ENCODE measurements at places on chromosomes 1 and 21.

DNA sequence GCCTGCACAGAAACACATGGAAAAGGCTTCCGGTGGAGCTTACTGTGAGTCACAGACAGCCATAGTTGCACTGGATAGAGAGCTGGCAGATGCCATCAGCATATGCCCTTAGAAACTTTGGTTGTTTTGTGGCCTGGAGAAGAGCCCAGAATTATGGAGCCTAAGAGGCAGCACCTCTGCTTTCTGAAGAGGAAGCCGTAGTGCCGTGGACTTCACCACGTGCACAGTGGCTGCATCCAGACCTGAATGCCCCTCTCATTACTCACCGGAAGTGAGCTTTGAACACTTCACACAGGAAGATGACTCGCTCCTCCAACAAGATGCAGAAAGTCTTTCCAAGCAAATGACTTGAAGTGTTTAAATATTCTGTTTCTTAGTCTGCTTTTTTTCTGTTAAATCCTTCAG lies 28.4 kb downstream of the JUN start:
- DNase-seq, result no peak

DNA sequence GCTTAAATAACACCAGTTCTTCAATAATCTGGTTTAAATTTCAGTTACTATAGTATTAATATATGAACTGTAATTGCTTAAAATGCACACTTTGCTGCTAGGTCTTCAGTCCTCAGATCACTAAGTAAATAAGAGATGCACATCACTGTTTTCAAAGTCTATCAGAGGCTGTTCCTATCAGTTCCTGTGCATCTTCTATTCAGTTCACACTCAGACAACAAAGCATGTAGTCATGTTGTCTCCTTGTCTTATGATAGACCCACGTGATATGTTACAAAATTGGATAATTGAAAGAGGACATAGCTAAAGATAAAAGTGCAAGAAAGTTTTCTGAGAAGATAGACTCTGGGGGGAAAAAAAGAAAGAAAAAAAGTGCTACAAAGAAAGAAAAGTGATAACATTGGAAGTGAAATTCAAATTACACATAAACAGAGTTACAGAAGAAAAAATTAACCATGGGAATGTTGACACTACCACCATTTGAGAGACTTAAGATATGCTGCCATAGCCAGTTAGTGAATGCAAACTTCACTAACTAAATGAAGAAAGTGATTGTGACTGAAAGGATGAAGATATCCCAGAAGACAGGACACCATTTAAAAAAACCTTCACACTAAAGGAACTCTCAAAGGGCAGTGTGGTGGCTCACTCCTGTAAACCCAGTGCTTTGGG lies 33.9 kb upstream of the TSNAX start:
- DNase-seq, result no peak

DNA sequence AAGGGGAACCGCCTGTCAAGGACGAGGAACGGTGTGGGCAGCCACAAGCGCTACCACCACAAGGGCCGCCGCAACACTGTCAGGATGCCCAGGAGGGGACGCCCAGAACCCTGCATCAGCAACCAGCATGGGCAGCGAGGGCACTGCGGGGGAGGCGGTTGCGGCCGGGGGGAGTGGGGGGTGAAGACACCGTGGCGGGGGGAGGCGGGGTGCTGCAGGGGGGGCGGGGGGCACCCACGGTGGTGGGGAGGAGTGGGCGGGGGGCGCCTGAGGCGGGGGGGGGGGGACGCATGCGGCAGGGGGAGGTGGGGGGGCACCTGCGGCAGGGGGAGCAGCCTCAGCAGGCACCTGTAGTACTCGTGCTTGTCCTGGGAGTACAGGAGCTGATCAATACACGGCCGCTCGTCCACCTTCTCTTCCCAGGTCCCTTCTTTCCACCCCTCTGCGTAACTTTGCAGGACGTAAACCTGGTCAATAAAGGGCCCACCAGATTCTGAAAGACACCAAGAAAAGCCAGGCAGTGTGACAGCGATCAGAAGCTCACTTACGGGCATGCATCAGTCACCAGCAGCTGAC lies 4.6 kb downstream of the POFUT2 start:
- DNase-seq, result no peak

DNA sequence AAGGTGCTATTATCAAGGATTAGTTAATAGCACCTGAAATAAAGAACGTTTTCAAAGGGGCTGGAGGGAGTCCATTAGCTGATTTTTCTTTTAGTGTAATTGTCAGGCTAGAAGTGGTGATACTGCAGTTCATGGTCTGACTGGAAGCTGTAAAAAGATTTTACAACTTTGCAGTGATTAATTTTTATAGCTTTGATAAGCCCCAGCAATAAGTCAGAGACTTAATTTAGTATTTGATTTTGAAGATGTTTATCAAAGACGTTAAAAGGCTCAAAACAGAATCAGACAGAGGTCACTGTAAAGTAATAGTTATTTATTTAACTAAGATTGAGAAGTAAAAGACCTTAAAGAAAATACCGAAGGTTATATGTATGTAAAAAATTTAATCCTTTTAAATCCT lies 165.5 kb upstream of the FMN2 start:
- no peak for DNase-seq

All from left renal pelvis (tissue), 4 donors.